ENCODE measurements at places on chromosomes 3 and 15. TPM values are rescaled to one million over a fixed set of nuclear protein-coding genes. Genes with fewer than 3 reads are reported as not detected.
A peak's percentile ranks its signal among the peaks of the same experiment; 100 is the strongest.

DNA sequence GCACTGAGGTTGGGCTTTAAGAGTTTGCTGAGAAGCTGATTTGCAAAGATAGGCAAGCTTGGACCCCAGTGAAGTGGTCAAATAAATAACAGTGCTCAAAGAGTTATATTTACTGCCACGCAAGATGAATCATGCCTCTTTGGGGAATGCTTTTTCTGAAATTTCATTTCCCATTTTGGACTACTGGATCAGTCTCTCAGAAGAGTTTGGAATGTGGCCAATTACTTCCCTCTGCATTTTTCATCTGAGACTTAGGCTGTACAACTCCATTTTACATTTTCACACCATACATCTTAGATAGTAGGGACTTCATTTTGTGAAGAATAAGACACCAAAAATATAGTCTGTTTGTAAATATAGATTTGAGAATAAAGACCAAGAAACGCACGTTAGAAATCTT is 419.7 kb downstream of the FGF12 start:
- no peak for DNase-seq

- DNase-seq: no peak
These were observed 56.9 kb upstream of the SATB1 start for GRCh38 chr3:18481946-18482548.

DNA sequence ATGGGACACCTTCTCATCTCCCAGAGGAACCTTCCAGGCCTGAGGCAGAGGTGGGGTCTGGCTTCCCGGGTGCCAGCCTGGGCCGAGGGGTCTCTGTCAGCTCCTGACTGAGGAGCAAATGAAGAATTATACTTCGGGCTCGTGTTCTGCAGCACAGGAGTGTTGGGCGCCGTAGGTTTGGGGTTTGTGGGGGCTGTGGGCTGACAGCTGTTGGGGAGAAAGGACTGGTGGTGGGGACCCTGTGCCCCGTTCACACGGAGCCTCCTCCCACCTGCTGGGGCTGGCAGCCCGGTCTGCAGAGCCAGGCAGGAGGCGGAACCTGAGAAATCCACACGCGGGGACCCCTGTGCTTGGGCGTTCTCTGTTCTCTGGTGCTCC is 59.7 kb downstream of the ADAMTS7 start:
- DNase-seq: no peak

- no peak for DNase-seq
These were observed 12.4 kb upstream of the LTF start for GRCh38 chr3:46477145-46477544.

DNA sequence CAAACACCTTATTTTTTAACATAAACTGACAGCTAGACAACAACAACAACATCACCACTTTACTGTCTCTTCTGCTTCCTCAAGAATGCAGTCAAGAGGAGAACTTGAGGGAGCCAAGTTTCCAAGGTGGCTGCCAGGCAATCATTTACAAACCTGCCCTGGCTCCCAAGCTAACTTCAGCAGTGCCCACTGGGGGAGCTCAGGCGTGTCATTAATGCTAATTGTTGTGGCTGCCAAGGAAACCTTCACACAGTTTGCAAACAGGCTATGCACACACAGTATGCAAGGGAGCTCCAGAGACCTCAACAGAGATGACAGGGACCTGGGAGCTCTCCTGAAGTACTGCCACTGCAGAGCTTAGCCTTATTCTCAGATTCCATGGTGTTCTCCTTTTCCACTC is 2.1 kb downstream of the DZIP1L start:
- DNase-seq: no peak

- DNase-seq: no peak
These were observed 74.9 kb downstream of the RAD18 start for GRCh38 chr3:8888301-8888915.

DNA sequence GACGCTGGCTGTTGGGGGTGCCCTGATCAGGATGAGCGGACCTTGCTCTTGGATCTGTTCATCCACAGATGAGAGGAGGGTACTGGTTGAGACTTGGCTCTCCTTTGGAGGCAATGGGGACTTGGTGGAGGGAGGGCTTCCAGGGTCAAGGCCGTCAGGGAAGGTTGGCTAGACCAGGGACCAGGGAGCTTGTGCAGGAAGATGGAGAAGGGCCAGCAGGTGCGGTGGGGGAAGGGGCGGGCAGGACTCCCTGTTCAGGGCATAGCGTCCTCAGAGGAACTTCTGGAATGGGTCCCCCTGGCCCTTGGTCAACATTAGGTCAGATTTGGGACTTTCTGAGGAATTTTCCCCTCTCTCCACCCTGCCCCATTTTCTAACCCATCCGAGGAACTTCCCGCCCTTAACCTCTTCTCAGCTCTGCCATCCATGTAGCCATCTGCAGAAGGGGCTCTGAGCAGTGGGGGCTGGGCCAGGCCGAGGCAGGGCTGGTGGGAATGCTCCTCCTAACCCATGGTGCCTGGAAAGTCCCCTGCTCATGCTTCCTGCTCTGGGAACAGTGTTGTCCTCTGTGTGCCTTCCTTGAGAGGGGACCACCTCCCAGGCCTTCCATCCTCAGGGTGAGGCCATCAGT is 11.5 kb downstream of the SNX33 start:
- no peak for DNase-seq

GRCh38 chr3:18558507-18558906 is 133.4 kb upstream of the SATB1 start:
- no peak for DNase-seq

DNA sequence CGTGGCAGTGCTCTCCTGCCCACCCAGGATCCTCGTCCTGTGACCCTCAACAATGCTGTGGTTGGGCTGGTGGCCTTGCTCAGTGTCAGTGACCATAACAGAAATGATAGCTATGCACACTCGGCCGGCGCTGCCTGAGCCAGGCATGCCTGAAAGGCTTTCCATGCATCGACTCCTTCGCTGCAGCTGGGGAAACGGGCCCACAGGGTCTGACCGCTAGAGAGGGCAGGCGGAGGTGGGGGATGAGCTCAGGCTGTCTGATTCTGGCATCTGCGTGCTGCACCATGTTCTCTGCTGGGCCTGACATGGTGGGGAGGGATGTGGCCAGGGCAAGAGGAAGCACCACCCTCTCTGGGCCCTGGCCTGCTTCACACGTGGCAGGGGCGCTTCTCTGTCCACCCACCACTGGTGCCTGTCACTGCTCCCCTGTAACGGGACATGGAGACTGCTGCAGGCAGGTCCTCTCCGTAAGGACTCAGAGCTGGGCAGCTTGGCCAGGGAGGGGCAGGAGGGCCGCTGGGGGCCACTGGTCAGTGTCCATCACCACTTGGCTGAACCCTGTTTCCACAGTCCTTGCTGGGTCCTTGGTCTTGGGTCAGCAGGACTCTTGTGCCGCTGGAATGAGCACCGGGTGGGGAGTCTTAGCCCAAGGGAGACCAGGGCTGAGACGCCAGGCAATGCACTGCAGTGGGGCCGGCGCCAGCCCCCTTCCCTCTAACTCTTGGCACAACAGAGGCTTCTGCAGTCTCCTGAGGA is 64.1 kb upstream of the RPL32 start:
- DNase-seq: no peak

DNA sequence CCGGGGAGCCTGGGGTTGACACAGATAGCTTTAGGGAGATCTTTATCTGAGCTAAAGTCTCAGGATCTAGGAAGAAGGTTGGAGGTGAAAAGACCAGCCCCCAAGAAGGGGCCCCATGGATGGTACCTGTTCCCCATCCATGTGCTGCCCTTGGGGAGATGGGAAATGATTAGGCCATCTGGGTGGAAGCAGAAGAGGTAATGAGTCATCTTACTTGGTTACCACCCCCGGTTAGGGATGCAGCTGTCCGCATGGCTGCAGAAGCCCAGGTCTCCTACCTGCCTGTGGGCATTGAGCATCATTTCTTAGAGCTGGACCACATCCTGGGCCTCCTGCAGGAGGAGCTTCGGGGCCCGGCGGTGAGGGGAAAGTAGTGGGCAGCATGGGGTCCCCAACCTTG is 3.1 kb upstream of the CPLX3 start:
- no peak for DNase-seq

DNA sequence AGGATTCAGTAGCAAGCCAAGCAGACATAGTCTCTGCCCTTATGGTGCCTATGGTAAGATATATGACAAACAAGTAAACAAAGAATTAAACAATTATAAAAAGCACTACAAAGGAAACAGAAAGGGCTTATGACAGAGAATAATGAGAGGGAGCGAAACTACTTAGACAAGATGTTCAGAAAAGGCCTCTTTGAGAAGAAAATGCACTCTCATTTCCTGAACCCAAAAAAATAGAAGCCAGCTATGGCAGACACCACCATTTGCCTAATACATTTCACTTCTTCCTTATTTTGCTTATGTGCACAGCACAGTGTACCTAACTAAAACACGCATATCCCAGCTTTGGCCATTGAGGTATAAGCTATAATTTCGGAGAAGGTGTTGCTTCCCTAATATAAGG is 465.5 kb upstream of the PPP2R3A start:
- DNase-seq: no peak

GRCh38 chr3:14371573-14372474 is 30.6 kb upstream of the SLC6A6 start:
- DNase-seq: peak; percentile 80

GRCh38 chr15:91930092-91930491 is 76.6 kb downstream of the SLCO3A1 start:
- DNase-seq: no peak

- DNase-seq: no peak
These were observed 942.5 kb downstream of the ROBO1 start for GRCh38 chr3:78825118-78825857.

DNA sequence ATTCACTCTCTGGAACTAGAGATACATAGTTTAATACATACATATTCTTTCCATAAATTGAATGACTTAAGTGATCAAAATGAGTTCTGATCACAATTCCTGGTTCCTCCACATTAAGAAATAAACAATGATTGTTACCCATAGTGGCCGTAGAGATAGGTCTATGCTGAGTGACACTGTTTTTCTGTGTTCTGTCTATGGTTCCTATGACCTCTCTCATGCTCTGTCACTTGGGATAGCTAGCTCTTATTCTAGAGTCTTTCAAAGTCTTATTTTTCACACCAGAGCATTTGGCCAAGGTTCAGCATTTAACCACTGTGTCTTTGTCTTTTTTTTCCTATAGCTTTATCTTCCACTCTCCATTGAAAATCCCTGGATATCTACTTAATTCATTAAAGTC is 132.4 kb downstream of the GOLGA6L6 start:
- no peak for DNase-seq

GRCh38 chr3:172280406-172281051 is 167.7 kb downstream of the GHSR start:
- DNase-seq: no peak

DNA sequence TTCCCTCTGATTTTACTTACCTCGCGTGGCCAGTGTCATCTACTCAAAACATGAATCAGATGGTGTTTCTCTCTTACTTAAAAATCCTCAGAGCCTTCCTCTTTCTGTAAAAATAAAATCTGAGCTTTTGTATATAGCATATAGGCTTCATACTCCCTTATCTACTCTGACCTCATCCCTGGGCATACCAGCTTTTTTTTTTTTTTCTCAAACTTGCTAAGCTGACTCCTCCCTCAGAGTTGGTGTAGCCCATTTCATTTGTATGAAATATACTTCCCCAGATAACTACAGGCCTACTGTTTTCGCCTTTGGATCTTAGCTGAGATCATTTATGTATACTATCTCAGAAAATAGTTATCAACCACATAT is 648.9 kb upstream of the ALCAM start:
- DNase-seq: no peak

CLDN18 gene
- not detected for total RNA-seq

DNA sequence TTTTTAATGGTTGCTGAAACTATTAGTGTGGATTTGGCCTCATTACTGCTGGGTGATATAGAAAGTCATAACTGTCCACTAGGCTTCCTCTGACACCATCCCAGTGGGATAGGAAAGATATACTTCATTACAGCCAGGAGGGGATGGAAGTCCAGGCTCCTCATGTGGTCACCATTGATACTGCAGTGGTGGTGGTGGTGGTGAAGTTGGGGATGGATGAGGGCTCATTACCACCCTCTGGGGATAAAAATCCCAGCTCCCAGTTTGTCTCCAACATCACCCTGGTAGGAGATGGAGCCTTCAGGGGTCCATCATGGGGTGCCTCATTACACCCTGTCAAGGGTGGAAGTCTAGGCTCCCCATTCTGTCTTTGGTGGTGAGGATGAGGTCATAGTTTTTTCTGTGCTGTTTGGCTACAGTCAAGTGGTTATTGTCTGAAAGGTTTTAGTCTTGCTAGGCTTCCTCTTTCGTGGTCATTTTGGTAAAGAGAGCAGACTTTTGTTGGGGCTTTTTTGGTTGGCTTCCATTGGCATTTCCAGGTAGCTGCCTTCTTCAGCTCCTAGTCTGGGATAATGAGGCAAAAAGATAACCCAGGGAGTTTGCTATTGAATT is 30.1 kb upstream of the FILIP1L start:
- DNase-seq: no peak
